ENCODE measurements at places on chromosomes 1 and 21.

- no peak for DNase-seq
Measured at GRCh38 chr1:23217421-23218115, at the start of gene HTR1D. HTR1D (minus strand) TSS chr1:23217502; CDS start chr1:23194219, 23,283 bp downstream.

GRCh38 chr1:228215663-228216116 is 7.8 kb downstream of the OBSCN start:
- no peak for DNase-seq

DNA sequence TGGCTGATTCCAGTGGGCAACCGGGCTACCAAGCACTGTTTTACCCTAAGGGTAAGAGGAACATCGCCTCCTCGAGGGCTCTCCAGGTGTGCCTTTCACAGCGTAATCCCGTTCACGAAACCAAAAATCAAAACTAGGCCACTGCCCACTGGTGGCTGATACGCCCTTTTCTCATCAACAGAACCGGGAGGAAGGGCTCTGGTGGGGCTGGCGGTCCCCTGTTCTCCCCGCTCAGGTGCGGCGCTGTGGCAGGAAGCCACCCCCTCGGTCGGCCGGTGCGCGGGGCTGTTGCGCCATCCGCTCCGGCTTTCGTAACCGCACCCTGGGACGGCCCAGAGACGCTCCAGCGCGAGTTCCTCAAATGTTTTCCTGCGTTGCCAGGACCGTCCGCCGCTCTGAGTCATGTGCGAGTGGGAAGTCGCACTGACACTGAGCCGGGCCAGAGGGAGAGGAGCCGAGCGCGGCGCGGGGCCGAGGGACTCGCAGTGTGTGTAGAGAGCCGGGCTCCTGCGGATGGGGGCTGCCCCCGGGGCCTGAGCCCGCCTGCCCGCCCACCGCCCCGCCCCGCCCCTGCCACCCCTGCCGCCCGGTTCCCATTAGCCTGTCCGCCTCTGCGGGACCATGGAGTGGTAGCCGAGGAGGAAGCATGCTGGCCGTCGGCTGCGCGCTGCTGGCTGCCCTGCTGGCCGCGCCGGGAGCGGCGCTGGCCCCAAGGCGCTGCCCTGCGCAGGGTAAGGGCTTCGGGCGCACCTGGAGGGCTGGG is at the start of gene IL6R:
IL6R (plus strand) TSS at position 360 of the 763 bp plus-strand sequence; CDS start at position 647, 287 bp downstream.
- peak; percentile 49 for DNase-seq

- no peak for DNase-seq
Measured at GRCh38 chr21:33125680-33126375, 55.9 kb downstream of the OLIG1 start.

DNA sequence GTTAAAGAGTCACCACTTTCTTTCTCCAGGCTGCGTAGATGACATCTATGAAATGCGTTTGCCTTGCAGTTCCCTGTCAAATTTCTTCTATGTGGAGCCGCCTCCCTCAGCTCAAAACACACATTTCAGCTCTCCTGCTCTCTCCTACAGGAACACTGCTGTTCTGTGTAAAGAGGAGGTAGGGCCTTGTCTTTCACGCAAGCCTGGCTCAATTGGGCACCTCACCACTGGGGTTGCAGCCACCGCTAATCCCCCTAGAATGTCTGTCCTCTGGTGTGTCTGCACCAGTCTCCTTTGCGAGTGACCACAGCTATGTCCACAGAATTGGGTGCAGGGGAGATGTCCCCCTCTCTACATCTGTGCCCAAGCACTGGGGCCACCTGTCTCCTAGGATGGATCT is 31.8 kb upstream of the CFHR4 start:
- DNase-seq, result no peak

GRCh38 chr1:66769512-66770229 is 17.4 kb downstream of the DYNLT5 start:
- no peak for DNase-seq

DNA sequence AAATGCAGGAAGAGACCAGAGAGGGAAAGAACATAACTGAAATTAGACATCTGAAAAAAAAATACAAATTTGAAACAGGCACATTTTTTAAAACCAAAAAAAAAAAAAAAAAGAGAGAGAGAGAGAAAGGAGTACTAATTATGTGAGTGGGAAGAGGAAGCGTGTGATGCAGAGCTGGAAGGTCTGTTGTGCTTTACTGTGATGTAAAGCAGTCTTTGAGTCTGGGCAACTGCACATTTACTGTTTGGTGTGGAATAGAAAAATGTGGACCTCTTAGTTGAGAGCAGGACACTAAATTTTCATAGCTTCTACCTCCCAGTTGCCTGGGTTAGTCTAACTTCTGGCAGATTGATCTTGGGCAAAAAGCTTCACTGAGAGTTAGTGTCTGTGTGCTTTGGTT is 16.5 kb downstream of the LHX9 start:
- DNase-seq, result no peak

GRCh38 chr21:31489726-31490125 is 145.7 kb upstream of the TIAM1 start:
- DNase-seq, result no peak

GRCh38 chr1:45789601-45790000 is 13.8 kb upstream of the MAST2 start:
- no peak for DNase-seq
